Esophagus squamous epithelium (tissue), 5 donors: ENCODE measurements at places on chromosomes 7 and 10.

DNA sequence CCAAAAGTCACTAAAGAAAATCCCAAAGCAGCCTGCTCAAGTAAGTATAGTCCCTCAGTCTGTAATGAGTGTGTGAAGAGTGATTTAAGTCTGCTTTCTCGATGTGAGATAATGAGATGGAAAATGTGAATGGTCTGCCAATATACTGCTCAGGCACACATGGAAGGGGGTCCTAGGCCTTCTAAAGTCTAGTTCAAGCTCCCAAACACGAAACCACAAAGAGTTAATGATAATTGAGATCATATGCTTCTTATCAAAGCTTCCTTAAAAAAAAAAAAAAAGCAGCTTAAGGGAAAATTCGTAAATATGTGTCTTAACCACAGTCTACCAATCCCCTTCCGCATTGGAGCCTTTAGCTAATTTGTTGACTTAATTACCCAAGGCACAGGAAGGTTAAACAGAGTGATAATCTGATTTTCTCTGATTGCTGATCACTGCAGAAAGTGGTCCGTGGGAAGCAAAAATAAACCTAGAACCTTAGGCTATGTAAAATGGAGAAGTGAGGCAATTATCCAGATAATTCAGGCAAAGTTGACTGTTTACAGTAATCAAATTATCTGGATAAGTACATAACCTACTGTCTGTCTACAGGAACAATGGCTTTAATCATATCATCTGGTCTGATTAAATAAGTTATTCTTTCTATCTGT is 172.9 kb downstream of the MBL2 start:
- no peak for DNase-seq

GRCh38 chr7:56206420-56206819 is 90.2 kb upstream of the NUPR2 start:
- no peak for DNase-seq

GRCh38 chr7:105786520-105787470 is 89.6 kb downstream of the ATXN7L1 start:
- DNase-seq = no peak

DNA sequence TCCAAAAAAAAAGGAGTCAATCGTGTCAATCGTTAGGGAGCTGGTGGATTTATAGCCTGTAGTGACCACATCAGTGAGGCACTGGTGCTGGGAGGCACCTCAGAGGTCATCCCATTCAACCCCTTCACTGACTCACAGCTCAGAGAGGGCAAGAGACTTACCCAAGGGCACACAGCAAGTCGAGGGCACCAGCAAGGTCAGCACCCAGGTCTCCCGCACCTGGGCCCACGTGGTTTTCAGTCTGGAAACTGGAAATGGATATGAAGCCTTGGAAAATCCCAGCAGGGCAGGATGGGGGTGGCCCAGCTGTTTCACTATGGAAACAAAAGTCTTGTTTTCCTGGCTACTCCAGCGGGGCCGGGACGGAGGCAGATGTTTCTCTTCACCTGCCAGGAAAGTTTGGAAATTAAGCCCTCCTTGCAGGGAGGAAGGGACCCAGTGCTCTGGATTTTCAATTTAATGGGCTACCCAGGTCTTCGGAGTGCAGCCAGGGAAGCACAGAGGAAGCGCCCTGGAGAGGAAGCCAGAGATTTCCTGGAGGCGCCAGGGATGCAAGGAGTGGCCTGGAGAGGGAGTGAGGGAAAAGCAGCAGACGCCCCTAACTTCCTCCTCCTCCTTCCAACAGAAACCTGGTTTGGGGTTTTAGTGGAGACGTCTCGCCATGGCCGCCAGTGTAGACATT is 157.2 kb upstream of the TNRC18 start:
- no peak for DNase-seq

DNA sequence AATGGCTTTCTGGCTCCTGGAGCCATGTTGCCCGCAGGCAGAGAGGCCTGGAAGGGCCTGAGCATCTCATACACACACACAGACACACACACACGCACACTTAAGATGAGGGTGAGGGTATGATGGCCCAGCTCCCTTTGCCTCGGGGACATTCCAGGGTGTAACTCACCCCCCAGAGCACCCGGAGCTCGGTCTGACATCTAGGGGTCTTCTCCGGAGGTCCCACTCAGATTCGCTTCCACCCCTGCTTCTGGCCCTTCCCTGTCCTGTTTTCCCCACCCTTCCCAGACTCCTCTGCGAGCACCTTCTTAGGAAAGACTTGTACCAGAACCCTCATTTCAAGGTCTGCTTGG is 304.4 kb downstream of the GRID1 start:
- DNase-seq = no peak

GRCh38 chr7:134922720-134923704 is 63.3 kb upstream of the AGBL3 start:
- DNase-seq = no peak

- DNase-seq = no peak
These were observed 99.6 kb upstream of the PAX2 start for GRCh38 chr10:100645613-100646392.

DNA sequence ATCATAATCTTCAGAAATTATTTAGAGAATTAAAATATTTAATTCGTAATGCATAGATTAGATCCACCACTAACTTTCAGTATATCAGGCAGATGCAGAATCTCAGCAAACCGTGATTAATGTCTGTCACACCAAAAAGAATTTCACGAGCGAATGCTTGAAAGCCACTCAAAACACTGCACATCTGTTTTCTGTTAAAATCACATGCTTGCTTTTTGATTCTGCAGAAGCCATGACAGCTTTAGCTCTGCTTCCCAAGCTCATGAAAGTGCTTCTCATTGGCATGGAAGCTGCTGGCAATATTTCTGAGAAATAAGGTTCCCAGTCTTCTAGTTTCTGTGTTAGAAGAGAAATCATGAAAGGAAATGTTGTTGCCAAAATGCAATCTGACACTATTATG is 837.8 kb upstream of the LRRN3 start:
- DNase-seq = no peak

DNA sequence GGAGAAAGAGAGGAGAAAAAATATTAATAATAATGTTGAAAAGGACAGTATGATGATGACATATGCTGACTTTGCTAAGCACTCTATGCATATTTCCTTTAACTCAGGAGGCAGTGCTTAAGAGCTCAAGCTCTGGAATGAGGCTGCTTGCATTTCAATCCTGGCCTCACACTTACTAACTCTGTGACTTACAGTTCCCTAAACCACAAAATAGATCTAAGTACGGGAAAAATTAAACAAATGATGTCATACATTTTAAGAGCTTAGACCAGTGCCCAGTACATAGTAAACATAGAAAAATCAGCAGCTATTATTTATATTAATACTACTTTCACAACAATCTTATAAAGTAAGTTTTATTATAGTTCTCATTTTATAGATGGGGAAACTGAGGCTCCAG is 61.3 kb downstream of the GFRA1 start:
- DNase-seq = no peak

GRCh38 chr7:106609416-106609815 is 51.5 kb downstream of the CCDC71L start:
- no peak for DNase-seq

DNA sequence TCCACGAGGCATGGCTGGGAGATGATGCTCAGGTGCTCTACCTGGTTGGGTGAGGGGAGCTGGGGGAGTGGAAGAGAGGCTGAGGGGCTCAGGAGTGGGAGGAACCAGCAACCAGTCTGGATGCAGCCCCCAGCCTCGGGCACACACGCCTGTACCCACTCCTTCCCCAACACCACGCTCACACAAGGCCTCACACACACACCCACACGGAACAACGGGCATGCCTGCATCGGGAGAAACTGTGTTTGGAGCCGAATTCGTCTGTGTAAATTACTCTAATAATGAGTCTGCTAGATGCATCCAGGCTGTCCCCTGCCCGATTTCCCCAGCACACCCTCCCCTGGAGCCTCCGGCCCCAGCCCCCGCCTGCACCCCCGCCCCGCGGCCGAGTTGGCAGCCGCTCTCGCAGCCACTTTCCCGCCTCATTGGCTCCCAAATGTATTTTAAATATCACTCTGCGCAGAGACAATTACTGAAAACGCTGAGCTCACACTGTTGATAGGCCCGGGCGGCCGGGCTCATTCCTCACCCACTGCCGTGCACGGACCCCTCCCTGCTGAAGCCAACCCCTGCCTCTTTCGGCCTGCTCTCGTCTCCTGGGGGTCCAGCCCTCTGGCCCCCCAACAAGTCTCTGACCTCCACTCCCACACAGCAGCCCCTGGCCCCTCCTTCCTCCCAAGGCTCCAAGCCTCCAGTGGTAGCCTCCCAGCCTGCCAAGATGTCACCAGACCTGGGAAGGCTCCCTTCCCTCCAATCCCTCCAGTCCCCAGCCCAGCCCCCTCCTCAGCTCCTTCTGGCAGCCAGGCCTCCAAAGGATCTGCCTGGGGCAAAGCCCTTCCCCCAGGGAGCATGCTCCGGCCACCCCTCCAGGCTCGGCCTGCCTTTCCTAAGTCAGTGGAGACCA is 11.1 kb downstream of the H2BK1 start:
- DNase-seq = no peak

GRCh38 chr7:77830649-77831355 is 32.2 kb downstream of the PHTF2 start:
- no peak for DNase-seq

DNA sequence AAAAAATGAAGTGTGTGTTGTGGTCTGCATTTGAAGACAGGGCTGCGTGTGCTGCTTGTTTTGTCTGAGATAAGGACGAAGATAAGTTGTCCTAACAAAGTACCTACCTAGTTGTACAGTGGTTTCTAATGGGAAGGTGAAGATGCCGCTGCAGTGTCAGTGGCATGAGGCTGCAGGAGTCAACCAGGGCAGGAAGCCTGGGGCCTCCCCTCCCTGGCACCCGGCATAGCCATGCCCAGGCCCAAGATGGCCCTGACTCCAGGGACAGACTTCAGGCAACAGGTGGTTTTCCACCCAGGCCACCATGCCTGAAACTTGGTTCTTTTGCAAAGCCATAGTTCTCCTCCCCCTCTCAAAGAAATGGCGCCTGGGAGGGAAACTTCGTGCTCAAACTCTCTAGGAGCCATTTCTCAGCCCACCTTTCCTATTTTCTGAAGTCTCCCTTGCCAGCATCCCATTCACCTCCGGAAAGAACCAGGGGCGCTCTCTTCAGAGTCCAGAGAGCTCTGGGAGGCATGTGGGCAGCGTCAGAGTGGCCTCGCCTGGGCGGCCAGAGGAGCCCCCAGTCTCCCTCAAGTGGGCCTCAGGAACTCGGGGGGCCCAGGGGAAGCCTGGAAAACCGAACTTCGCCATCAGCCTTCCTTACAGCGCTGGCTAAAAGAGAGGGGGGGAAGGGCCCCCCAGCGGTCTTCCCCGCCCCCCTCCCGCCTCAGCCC is 2.1 kb upstream of the KAT6B start:
- DNase-seq = no peak

- DNase-seq = no peak
These were observed 54.9 kb upstream of the HELLS start for GRCh38 chr10:94490789-94491039.

GRCh38 chr7:42617806-42618457 is 293.9 kb downstream of the C7orf25 start:
- no peak for DNase-seq

- no peak for DNase-seq
These were observed 34.0 kb upstream of the CYTH3 start for GRCh38 chr7:6306471-6306870.

DNA sequence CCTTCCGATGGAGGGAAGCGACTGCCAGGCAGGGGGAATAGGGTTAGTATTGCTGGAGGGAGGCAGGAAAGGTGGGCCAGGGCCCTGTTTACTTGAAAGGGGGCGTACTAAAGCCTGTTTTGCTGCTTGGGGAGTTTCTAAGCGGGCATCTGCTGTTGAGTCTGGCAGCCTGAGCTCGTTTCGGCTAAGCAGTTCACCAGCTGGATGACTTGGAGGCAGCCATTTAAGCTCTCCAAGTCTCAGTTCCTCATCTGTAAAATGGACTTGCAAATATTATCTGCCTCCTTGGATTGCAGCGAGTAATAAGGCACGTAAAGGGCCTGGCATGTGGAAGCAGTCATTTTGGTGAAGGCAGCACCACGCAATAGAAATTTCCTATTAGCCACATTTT is 44.0 kb downstream of the LDB3 start:
- no peak for DNase-seq

- no peak for DNase-seq
These were observed 51.0 kb upstream of the ELN start for GRCh38 chr7:73976761-73977618.

GRCh38 chr7:24477398-24478136 is 95.7 kb upstream of the PALS2 start:
- DNase-seq = no peak

DNA sequence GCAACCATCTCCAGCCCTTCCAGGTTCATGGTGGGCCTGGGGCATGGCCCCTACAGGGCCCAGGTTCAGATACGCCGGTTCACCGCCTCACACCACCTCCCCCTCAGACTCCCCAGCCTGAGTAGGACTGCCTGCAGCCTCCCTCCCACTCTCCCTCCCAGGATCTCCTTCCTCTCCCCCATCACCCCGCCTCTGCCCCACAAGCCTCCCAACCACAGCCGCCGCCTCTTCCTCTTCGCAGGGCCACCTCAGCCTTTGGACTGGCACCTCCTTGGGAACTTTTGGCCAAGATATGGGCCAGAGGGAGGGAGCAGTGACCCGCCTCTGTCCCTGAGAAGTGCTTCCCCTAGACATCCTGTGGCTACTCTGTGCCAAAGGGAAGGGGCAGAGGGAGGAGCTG is 9.3 kb downstream of the KCNIP2 start:
- no peak for DNase-seq

DNA sequence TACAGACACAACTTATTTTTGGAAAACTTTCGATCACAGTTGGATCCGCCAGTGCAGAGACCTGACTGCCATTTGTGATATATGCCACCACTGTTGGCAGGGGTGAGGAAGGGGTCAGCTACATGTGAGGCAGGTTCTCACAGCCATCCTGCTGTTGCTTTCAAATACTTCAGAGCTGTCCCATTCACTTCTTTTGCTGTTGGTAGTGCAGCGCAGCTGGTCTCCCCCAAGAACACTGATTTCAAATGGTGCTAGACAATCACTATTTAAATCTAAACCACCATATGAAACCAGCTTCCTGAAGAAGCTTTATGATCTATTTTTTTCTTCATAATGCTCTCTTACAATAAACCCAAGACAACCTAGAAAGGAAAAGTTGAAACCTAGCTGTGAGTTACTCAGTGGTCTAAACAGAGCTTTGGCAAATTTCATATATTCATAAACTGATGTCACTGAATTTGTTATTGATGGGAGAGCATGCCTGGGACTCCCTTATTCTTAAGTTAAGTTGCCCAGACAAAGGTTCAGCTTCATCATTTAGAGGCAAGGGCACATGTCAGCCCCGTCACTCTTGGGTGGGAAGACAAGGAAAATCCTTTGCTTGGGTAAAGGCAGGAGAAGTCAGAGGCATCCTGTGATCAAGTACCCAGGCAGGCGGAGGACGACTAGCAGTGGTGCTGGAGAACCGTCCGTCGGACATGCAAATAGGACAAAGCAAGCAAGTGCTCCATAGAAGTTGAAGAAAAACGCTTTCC is 143.4 kb upstream of the KLF14 start:
- no peak for DNase-seq
